ENCODE measurements at places on chromosomes 16 and 17. TPM values are rescaled to one million over a fixed set of nuclear protein-coding genes. Genes with fewer than 3 reads are reported as not detected.

DNA sequence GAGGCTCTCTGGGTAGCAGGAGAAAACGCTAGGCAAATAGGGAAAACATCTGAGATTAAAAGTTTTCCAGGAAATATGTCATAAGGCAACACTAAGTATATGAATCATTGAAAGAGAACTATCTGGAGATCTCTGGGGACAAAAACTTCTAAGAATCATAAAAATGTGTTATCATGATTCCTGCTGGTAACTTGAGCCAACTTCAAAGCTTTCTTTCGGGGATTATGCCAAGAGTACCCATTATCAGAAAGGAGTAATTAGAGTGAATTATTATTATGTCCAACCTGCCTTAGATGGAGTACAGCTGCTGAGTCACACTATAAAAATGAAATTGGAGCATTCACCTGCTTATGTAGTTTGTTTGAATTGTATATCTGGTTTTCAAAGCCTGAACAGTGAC is 488.5 kb upstream of the SOX9 start:
- no peaks in the 10 kb centered on the region for H3K36me3 ChIP-seq
- DNase-seq = no peak
- H3K27me3 ChIP-seq = no peaks in the 10 kb centered on the region
- no peak overlapping the region for H3K27ac ChIP-seq
- H3K4me1 ChIP-seq = peaks cover 4% of the 10 kb centered on the region
- no peak overlapping the region for H3K4me3 ChIP-seq

GRCh38 chr17:72199256-72199655 is 78.4 kb downstream of the SOX9 start:
- H3K4me3 ChIP-seq = no peak overlapping the region
- H3K4me1 ChIP-seq = no peaks in the 10 kb centered on the region
- no peak overlapping the region for H3K27ac ChIP-seq

- no peak overlapping the region for H3K27ac ChIP-seq
- peaks cover 3% of the 10 kb centered on the region for H3K27me3 ChIP-seq
- no peaks in the 10 kb centered on the region for H3K36me3 ChIP-seq
- H3K4me3 ChIP-seq = no peak overlapping the region
Measured at GRCh38 chr17:78263063-78263735, 31.8 kb downstream of the TMEM235 start.

- H3K36me3 ChIP-seq = no peaks in the 10 kb centered on the region
- peaks cover 32% of the 10 kb centered on the region for H3K27me3 ChIP-seq
- peaks cover 2% of the 10 kb centered on the region for H3K4me1 ChIP-seq
- no peak overlapping the region for H3K27ac ChIP-seq
- peak; percentile 57 for DNase-seq
Measured at GRCh38 chr16:1991948-1992703, 2.4 kb downstream of the SYNGR3 start.

DNA sequence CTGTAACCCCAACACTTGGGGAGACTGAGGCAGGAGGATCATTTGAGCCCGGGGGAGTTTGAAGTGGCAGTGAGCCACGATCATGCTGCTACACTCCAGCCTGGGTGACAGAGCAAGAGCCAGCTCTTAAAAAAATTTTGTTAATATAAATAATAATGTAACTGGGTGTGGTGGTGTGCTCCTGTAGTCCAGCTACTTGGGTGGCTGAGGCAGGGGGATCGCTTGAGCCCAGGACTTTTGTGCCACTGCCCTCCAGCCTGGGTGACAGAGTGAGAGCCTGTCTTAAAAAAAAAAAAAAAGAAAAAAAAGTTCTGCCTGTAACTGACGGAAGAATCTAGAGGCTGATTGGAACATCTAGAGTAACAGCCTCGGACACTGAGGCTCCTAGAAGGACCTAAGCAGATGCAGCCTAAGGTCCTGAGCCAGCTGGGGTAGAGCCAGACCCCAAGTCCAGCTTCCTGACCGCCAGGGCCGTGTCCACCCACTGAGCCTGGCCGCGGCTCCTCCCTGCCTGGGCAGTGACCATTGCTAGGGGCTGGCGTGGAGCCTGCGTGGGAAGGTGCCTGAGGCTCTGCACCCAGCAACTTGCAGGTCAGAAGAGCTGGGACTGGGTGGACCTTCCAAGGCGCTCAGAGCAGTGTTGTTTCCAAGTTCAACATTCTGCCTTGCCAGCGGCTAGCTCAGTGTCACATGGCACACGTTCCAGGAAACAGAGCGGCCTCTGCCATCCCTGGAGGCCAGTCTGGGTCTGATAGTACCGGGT is 209.4 kb upstream of the CIBAR2 start:
- peaks cover 2% of the 10 kb centered on the region for H3K36me3 ChIP-seq
- peaks cover 10% of the 10 kb centered on the region for H3K27me3 ChIP-seq

ATP2A3 gene
- 54.0 TPM for total RNA-seq

FBXL19 gene
- total RNA-seq = 66.8 TPM

Data from progenitor cell of endocrine pancreas (in vitro differentiated cells).